ENCODE measurements at places on chromosomes 3 and 15.

DNA sequence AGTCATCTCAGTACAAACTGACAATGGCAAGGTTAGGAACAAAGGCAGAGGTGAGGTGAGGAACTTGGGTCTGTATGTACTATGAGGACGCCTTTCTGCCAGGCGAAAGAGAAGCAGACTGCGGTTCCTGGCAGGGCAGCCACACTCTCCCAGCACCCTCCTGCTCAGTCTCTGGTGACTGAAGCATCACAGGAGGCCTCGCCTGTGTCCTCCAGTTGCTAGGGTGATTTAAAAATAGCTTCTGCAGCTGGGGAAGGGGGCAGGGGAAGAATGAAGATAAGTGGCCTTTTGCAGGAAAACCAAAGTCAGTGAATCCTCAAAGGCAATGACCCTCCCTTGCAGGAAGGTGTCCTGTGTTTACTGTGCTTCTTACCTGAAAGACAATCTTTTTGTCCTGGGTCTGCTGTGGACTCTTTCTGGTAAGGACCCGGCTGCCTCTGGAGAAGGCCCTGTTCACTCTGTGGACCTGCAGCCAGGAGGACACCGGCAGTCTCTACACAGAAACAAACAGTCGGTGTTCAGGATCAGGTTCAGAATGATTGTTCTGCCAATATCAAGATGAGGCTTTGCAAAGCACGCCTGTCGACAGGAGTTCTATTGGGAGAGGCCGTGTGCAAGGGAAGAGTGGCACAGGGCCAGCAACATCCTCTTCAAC lies 65.7 kb upstream of the DGKG start:
- DNase-seq, result no peak

DNA sequence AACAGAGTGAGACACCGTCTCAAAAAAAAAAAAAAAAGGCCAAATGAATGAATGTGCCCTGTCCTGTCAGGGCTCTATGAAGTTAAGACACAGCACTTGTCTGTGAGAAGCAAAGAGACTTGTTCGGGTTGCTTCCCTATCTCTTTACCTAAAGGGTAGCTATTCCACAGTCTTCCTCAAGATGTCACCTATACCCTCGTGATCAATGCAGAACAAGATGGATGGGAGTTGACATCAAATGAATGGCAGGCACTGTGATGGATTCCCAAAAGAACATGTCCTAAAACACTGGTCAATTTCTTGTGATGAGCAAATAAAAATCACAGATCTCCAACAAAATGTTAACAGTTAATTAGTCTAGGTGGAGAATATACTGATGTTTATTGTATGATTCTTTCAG lies 9.5 kb downstream of the TADA3 start:
- no peak for DNase-seq

DNA sequence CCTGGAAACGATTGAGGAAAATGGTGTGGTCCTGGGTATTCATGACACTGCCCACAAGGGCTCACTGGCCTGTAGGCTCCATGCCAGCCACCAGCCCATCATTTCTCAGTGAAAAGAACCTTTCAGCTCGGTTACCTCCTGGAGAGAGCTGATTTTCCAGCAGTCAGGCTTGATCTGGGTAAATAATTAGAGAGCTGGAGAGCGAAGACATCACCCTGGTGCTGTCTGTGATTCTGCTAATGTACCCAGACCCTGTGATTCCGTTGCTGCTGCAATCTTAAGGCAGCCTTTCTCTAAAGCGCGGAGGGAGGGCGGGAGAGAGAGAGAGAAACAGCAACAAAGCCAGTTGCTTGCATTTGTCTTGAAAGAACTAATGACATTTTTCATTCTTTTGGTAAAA lies 221.9 kb upstream of the TOPAZ1 start:
- no peak for DNase-seq

GRCh38 chr3:22089284-22089683 lies 338.3 kb upstream of the ZNF385D start:
- no peak for DNase-seq

DNA sequence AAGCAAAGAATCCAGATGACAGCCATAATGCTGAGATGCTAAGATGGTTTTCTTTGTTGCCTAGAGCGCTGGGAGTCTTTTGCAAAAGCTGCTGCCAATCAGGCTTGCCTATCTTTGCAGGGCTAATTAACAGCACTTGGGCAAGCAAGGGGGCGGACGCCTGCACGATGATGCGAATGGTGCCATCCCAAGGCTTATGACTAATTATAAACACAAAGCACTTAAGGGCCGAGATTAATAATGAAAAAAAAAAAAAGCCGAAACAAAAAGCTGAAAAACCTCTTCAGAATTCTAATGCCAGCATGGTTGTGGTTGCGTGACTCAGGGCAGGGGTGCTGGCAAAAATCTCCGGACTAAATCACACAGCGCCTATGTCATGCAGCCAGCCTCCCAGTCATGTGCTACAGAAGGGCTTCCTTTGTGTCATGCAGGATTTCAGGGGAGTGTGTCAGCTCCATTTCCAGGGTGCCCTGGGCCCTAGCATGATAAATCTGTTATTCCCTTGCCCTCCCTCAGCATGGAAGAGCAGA lies 185.0 kb upstream of the ANKRD28 start:
- DNase-seq, result no peak

Data from activated CD4-positive, alpha-beta T cell treated with anti-CD3 and anti-CD28 coated beads for 24 hours (primary cell).